ENCODE measurements at places on chromosomes 3 and 15.

GRCh38 chr15:31254431-31255175 lies 72.0 kb upstream of the KLF13 start:
- no peak for DNase-seq

DNA sequence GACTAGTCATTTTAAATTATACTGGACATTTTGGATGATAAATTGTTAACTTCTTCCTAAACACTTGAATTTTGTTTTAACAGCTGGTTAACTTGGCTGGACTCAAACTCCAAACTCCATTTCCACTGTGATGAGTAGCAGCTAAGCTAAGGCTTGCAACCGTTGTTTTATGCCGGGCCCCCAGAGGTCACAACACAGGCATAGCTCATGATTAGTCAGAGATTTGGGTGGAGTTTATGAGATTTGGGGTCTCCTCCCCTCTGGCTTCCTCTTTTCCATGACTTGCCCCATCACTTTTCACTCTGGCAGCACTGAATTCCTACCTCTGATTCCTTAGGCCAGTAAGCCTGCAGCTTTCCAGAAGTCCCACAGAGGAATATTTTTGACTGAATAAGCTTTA lies 12.8 kb downstream of the THAP10 start:
- DNase-seq: no peak

GRCh38 chr3:122392868-122393844 lies 9.2 kb downstream of the FAM162A start:
- no peak for DNase-seq

DNA sequence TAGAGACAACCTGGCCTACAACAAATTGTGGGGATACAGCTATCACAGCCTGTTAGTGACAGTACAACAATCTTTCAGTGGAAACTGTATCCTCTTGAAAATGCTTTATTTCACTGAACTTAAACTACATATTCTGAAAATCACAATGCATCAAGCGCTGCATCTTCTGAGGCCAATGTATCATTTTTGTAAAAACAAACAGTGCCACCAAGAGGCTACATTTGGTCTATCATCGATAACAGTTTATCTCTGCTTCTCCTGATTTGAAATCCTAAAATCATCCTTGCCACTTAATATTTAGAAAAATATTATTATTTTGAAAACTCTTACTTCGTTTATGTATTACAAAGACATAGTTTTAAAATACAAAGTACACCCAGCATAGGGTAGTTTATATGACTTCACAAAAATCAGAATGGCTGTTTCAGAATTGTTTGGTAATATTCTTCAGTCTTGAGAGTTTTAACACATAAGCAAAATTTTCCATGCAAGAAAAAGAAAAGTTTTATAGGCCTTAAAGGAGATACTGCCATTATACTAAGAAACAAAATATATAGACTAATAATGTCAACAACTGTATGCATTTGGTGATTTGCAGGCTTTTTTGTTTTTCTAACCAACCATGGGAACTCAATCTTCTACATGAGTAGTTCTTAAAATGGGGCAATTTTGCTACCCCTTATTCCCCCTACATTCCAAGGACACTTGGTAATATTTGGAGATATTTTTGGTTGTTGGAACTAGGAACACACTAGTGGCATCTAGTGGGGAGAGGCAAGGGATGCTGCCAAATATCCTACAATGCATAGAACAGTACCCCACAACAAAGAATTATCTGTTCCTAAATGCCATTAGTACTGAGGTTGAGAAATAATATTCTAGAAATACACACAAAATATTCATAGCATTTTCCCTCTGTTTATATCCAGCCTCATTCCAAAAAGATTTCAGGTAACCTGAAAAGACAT lies 42.3 kb downstream of the WDR72 start:
- no peak for DNase-seq

GRCh38 chr3:172929451-172929850 lies 178.9 kb downstream of the ECT2 start:
- DNase-seq: no peak

- DNase-seq: no peak
These were observed 168.7 kb downstream of the CHL1 start for GRCh38 chr3:365268-365667.

DNA sequence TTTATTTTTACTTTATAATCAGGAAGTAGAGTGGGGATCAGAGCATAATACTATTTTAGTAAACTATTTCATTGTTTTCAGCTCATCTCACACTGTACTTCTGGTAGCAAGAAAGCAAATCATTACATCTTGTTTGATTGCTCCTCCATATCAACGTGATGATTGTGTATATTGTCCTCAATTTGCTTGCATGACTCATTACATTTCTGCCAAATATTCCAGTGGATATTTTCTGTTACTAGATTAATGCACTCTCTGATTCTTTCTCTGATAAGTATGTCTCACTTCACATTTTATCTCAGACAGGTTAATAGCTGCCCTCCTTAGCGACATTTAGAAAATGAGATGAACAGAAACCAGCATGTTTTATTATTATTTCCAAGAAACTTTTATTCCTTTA lies 1145.3 kb downstream of the OTOL1 start:
- no peak for DNase-seq

DNA sequence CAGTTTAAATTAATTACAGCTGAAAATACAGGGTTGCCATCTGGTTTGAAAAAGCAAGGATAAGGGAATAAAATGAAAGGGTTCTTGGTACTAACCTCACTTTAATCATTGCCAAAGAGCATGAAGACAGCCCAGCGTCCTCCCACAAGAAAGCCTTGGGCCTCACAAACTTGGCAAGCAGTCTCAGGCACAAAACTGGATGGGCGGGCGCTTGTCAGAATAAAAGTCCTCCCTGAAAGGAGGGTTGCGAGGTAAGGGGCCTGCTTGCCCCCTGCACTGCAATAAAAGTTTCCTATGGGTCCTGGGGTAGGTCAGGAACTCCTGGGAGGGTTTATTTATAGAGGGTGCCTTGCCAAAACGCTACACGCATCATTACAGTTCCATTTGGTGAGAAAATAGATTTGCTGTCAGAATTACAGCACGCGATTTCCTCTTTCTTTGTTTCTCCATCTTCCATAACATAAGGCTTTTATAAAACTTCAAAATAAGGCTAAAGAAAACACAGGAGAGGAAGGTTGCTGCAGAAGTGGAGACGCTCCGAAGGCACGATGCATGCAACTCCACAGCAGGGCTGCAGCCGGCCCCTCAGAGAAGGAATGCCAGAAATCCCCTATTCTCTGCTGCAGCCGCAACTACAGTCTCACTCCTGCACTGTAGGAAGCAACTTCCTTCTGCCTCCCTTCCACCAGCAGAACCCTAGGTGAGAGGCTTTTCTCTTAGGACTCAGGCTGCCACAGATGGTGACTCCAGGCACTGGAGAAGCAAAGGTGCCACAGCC lies 61.3 kb downstream of the VGLL4 start:
- no peak for DNase-seq

DNA sequence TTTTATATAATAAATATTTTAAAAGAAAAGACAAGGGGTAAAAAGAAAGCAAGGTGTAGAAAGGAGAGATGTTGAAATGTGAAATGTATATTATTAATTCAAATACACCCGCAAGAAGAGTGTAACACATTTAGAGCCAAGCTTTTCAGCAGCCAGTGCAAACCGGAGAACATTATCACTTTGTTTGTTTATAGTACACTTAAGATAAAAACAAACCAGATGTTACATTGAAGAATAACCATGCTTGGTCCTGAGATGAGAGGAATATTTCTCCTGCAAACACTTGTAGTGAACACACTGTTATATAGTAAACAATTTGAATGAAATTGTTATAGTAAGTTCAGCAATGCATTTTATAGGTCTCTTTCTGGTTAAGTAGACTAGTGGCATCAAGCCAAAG lies 1441.5 kb downstream of the OTOL1 start:
- no peak for DNase-seq

GRCh38 chr15:22912256-22912655 lies 67.9 kb downstream of the CYFIP1 start:
- no peak for DNase-seq

DNA sequence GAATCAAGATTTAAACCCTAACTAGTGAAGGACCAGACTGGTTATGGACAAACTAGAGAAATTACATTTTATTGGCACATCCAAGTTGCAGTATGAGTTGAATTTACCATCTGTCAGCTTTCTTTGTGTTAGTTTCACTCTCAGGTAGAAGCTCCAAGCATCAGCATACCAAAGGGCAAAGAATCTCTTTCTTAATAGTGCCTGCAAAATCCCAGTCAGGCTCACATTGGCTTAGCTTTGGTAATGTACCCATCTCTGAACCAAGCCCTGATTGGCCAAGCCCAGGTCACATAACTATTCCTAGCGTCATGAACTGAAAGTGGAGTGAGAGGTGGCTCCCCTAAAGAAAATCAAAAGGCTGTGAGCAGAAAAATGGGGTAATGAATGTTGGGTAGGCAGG lies 66.9 kb downstream of the CCNL1 start:
- DNase-seq: no peak

DNA sequence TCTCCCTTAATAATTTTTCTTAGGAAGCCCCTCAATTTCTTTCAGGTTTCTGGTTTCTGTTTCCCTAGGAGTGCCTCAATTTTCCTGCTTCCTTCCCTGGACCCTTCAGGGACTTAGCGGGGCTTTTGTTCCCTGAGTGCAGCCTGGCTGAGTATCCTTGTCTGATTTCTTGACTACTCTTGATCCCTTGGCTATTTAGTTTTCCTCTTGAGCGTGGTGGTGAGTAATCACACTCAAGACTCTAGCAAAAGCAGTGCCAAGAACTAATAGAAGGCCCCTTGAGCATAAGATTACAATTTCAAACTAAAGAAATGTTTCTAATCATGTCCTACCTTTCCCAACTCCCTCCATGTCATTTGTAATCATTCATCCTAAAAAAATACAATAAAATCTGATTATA lies 94.3 kb upstream of the C3orf80 start:
- DNase-seq: no peak

GRCh38 chr3:147388700-147389580 lies 17.4 kb downstream of the ZIC4 start:
- no peak for DNase-seq

DNA sequence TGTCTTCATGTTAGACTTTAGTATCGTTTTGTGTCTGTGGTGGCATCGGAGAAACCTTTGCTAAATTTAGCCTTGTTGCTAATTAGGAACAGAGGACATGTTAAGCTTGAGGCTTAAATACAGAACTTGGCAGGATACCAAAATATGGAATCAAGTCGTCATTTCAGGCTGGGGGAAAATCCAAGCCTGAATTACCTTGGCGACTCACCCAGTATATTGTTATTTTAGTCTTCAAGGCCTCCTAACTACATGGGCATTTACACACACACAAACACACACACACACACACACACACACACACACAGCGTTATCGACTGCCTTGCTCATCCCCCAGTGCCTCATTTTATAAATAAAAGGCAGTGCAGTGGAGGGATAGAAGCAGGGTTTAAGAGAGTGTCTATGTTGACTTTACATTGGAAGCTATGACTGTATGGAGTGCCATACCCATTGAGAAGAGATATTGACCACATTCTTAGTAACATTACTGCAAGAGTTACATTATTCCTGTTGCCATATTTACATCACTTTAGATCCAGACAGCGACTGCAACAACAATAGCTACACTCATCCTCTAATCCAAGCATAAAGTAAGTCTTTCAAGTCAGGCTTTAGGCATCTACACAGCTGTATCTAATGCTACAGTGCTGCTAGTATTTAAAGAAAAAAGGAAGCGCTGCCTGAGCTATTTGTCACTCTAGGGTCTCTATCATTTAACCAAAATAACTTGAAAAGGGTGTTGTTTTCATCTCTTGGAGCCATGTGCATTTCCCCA lies 210.8 kb upstream of the SEMA6D start:
- no peak for DNase-seq

- no peak for DNase-seq
These were observed 329.0 kb downstream of the IGSF11 start for GRCh38 chr3:118705487-118706219.

- DNase-seq: no peak
These were observed 4.1 kb downstream of the KLHDC8B start for GRCh38 chr3:49175530-49175929.

GRCh38 chr3:139552632-139553365 lies 13.3 kb upstream of the RBP1 start:
- DNase-seq: no peak

DNA sequence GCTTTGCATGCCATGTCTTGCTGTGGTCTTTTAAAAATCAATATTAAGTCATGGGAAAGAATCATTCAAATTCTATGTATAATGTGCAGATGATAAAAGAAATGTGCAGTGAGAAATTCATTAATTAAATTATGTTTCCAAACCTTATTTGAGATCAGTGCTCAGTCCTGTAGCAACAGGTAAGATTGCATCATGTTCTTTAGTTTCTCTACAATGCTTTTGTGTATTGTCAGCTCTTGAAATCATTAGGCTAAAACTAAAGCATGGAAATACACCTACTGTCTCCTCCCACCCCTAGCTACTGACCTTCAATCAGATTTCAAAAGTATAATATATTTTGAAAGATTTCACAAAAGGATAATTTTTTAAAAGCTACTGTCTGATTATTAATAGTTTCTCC lies 612.7 kb downstream of the ROBO2 start:
- no peak for DNase-seq

DNA sequence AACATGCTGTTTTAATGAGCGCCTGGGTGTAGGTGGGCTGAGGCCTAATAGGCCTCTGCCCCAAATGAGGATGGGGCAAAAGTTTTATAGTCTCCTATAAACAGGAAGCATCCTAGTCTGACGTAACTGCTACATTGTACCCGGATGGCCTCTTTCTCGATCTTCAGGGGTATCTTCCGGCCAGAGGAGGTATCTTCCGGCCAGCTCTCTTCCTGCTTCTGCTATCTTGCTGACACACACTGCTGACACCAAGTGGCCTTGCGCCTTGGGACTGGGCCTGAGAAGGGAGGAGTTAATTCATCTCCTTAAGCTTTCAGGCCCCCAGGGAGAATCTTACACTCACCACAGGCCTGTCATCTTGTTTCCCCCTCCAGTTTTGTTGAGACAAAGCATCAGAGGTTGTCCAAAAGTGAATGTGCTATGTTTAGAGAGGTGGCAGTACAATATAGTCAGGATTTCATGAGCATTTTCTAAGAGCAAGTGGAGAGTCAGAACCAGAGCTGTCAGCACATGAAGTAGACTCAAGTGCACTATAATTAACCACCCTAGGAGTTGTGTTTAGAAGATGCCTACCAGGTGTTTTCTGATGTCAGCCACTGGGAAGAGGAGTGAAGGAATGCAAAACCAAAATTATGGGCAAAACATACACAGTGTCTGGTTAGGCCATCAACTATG lies 15.6 kb upstream of the IGSF10 start:
- no peak for DNase-seq

- no peak for DNase-seq
These were observed 31.6 kb downstream of the FAM227B start for GRCh38 chr15:49589030-49589429.

DNA sequence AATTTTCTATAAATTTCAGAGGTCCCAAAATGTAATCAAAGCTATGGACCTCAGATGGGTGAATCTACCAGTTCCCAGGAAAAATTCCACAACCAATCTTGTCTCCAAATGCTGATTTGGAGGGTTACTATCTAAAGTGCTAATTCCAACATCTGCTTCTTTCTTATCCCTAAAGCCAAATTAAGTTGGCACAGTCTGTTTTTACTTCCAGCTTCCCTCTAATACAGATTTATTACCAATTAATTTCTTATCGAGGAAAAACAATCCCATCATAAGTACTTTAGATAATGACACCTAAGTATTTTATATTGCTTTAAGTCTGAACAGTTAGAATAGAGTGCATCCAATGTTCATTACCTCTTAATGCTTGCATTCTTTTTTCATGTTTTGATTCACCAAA lies 12.9 kb upstream of the TAFA4 start:
- no peak for DNase-seq

- DNase-seq: no peak
These were observed 20.9 kb downstream of the RAF1 start for GRCh38 chr3:12643010-12643380.

Measured in activated CD8-positive, alpha-beta memory T cell treated with anti-CD3 and anti-CD28 coated beads for 1 hour (primary cell).